Astrocyte of the cerebellum (primary cell): ENCODE measurements at places on chromosomes 2 and 18.

DNA sequence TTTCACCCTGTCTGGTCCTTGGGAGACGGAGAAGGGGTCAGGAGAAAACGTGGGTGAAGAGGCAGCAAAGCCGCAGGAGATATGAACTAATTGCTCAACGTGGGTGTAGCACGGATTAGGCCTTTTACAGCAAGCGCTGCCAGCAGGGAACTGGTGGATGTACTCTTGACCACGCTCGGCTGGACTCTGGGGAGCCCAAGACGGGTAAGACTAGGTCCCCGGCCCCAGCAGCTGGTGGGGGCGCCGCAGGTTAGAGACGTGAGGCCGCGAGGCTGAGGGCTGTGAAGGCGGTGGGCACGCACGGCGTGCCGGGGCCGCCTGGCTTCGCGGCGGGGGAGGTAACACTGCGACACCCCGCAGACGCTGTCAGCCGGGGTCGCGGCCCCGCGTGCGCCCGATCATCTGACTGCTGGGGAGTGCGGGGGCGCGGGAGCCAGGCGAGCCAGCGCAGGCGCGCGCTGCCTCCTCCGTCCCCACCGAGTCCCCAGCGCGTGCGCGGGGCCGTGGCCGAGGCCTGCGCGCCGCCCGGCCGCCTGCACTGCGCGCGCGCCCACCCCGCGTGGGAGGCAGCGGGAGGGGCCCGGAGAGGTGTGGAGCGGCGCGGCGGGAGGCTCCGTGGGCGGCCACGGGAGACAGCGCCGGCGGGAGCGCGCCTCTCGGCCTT lies at the start of gene CLIP4:
Gene CLIP4 (plus strand): TSS at position 470 of the 664 bp plus-strand sequence. CDS start 5,974 bp downstream, outside the sequence.
- no peak for DNase-seq

GRCh38 chr2:13611939-13612338 lies 895.2 kb downstream of the TRIB2 start:
- no peak for DNase-seq

DNA sequence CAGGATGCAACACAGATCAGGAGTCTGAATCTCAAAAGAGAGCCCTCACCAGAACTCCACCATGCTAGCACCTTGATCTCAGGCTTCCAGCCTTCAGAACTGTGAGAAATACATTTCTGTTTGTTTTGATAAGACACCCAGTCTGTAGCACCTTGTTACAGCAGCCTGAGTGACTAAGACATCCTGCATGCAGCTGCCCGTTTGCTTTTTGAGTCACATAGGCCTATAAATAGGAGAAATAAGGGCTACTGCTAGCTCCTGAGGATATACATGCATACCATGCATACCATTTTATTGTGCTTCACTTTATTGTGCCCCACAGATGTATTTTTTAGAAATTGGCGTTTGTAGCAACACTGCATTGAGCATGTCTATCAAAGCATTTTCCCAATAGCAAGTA lies 337.8 kb downstream of the CDH2 start:
- peak; percentile 59 for DNase-seq

DNA sequence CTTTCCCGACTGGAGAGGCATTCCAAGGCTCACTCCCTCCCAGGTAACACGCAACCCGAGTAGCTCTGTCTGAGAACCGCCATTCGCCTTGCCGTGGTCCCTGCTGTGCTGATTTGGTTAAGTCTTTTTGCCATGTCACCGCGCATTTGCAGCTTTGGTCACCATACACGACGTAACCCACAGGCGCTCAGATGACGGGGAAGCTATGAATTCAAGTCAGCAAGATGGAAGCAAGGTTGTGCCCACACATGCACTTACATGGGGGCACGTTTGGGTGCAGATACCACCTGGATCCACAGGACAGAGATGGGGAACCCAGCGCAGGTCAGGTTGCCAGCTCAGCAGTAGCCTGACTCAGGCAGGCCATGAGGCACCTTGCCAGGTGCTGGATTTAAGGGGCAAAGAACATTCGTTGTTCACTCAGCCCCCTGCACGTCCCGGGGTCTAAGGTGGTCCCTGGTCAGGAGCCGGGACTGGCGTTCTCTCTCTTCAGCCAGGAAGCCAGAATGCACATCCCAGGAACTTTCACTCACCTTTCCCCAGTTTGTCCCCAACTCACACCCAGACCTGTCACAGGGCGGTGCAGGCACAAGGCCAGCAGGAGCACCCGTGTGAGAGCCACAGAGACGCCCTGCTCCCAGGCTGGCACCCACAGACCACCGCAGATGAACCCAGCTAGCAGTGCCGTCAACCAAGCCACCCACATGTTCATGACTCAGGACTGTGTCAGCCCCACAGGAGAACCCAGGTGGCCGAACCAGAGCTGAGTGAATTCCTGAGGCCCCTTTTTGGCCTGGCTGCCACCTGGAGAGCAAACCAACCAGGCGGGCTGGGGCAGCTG lies 19.9 kb downstream of the SNED1 start:
- DNase-seq: no peak

DNA sequence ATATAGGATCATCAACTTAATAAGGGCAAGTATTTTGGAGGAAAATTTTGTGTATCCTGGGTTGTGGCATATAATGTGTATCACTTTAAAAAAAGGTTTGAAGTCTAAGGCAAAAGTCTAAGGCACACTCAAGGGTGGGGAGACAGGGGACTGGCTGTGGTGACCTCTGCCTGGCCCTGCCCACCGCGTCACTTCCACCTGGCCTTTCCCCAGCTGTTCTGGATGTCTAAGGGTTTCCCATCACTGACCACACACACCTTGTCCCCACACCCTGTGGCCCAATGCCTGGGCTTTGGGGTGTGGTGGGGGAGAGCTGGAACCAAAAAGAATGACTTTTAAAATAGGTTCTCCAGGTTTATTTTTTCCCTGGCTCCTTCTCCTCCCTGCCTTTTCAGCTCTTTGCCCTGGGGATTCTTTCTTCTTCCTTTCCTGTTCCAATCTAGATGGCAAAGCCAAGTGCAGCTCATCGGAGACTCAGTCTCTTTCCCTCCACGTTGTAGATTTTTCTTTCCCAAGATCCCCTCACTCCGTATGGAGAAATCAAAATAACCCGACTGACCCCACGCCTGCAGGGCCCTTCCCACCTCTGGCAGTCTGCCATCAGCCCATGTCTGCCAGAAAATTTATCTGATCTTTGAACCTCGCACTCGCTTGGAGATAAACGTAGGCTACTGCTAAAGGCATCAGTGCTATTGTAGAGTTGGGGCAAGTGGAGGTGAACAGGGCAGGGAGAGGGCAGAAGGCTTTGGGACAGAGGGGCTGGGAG lies 257.2 kb downstream of the DYSF start:
- no peak for DNase-seq

DNA sequence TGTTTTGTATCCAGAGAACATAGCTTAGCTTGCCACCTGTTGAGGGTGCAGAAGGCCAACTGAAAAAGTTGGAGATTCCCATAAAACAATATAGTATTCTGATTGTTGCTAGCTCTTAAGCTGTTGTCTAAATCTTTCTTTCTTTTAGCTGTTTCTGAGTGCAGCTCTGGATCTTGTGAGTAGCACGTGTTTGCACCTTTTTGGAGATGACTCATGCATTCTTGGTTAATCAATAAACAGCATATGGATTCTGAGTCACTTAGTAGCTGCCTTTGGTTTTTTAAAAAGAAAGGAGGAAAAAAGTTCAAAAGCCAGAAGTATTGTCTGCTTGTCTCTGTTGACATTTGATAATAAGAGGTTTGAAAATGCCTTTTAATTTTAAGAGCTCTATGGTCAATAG lies 483.0 kb upstream of the FSIP2 start:
- DNase-seq: peak; percentile 3

- DNase-seq: no peak
Observed at GRCh38 chr18:71902482-71902881, 641.7 kb downstream of the CBLN2 start.

DNA sequence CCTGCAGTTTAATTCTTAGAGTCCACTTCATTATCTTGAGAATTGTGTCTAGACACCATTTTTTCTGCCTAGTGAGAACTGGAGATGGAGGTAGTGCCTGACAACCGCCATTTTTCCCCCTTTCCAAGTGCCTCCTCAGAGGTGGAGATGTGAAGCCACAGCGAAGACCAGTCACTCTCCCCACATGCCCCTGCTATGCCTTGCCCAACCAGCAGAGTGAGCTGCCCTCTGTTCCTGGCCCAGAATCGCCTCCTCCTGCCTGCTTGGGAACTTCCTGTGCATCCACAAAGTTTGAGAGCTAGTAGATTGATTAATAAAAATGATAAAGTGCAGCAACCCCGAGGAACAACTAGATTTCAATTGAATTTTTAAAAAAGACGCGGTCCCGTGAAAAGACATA lies 123.3 kb downstream of the CLIP4 start:
- no peak for DNase-seq

GRCh38 chr2:159882130-159882745 lies 84.2 kb upstream of the CD302 start:
- peak; percentile 32 for DNase-seq

GRCh38 chr2:73068147-73068546 lies 3.4 kb downstream of the SFXN5 start:
- no peak for DNase-seq

DNA sequence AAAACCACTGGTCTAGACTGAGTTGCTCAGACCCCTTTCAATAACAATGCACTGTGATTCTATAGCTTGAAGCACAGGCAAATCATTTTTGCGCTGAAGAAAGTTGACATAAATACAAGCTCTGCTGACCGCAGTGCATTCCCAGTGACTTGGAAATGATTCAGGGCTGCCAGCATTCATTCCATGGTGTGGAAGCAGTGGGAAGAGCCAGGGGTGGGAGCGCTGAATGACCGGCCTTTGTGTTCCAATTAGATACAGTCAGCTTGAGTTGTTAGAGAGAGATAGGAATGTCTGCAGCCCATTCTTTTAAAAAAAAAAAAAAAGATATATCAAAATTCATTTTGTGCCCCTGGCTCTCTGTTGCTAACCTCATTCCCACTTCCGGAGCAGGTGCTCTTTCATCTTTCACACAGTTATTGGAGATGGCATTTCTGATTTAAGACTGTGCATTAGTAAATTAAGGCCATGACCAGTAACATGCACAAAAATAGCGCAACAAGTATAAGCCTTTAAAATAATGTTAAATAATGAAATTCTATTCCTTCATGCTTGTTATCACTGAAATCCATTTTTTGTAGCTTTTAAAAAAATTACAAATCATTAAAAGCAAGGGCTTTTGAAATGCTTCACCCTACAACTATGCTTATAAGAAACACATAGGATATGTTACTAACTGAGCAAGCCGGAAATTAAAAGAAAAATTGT lies 59.4 kb upstream of the CTLA4 start:
- DNase-seq: peak; percentile 99

DNA sequence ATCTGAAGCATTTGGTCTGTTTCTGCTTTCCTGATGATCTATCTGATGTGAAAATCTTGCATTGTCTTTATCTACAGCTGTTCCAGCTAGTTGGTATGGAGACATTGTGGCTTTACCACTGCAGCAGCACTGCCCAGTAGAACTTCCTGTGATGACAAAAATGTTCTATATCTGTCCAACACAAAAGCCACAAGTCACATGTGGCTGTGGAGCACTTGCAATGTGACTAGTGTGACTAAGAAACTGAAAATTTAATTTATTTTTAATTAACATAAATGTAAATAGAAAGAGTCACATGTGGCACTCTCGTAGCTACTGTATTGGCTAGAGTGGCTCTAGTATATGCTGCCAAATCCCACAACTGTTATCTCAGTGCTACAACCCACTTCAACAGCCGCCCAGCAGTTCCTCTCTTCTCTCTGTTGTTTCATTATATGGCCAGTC lies 425.7 kb downstream of the SETBP1 start:
- no peak for DNase-seq

DNA sequence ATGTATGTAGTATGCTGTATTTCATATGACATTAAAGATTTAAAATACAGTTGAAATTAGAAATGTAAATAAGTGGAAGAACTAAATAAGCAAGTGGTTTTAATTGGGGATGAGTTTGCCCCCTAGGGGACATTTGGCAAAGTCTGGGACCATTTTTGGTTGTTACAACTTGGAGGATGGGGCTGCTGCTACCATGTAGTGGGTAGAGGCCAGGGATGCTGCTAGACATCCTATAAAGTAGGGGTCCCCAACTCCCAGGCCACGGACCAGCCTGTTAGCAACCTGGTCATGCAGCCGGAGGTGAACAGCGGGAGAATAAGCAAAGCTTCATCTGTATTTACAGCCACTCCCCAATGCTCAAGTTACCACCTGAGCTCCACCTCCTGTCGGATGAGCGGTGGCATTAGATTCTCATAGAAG lies 27.9 kb upstream of the ASNSD1 start:
- DNase-seq: no peak

GRCh38 chr2:181546086-181546485 lies 88.9 kb downstream of the ITGA4 start:
- DNase-seq: peak; percentile 1

DNA sequence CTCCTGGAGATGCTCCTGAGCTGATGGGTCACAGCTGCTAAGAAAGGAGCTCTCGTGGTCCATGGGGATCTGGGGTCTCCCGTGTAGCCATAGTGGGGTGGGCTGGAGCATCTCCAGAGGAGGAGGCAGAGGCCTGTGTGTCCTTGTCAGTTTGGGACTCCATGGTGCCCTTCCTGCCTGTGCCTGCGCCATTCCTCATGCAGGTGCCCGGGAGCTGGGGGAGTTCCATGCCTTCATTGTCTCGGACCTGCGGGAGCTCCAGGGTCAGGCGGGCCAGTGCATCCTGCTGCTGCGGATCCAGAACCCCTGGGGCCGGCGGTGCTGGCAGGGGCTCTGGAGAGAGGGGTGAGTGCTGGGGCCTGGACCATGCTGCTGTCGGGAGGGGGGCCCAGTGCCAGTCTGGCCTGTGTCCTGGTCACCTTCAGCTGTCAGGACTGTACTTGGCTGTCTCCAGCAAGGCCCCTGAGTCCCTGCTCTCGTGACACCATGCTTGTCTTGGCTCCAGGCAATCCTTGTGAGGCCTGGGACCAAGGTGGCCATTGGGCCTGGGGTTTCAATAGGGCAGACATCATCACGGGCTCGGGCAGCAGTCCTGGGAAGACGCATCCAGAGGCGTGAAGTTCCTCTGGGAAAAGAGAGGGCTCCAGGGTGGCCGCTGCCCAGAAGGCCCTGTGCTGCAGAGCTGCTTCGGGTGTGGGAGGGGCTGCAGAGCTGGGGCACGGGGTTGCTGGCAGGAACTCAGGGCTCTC lies 7.3 kb downstream of the CAPN10 start:
- DNase-seq: no peak
